ENCODE measurements at places on chromosomes 7 and 10.

DNA sequence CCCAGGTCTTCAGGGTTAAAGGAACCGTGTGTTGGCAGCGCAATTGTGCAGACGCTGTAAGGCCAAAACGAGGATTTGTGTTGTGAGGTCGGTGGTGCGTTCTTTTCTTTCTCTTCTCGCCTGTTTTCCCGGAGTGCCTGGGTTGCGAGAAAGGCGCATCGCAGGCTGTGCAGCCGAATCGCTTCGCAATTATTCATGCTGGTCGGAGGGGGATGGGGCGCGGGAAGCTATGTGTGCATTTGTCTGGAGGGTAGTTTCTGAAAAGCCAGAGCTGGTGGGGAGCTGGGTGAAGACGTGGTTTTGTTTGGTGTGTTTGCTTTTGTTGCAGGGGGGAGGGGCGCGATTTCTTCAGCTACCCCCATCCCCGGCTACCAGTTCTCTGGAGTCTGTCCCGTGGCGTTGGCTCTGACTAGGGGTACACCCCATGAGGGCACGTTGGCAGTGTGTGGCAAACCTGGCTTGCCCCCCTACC, 2.1 kb downstream of the MXI1 start:
- peak; percentile 74 for DNase-seq

DNA sequence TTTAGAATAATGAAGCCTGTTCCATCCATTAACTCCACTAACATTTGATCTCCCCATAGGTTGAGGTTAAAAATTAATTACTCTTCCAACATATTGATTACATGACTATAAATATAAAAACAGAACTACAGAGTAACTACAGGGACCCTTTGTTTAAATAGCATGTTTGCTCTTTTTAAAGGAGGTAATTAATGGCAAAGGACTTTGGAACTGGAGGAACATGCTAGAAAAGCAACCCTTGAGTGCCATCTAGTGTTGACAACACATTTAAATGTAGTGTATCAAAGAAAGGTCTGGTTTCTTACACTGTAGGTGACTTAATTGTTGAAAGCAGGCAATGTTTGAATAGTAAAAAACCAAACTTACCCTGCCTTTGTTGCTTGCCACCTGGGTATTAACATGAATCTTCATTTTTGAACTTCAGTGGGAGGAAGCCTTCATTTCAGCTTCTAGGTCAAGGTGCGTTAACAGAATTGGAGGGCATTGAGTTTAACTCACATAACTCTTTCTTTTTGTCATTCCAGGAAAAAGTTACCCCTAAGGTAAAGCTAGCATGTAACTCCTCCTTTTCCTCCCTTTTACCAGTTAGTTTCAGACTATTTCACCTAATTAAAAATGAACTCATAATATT, 52.6 kb upstream of the CAPZA2 start:
- peak; percentile 46 for DNase-seq

GRCh38 chr7:111108496-111108895, 17.6 kb downstream of the LRRN3 start:
- no peak for DNase-seq

DNA sequence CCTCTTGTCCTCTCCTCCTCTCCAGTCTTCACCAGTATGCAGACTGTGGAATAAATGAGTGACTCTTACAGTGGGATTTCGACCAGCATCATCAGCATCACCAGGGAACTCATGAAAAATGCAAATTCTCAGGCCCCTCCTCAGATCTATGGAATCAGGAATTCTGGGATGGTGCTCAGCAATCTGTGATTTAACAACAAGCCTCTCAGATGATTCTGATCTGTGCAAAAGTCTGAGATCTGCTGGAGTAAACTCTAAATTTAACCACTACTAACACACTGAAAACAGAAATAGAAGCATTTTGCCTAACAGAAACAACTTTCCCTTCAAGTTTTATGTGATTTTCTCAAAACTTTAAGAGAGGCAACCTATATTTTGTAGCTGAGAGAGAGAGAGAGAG, 124.8 kb upstream of the FAM3C start:
- no peak for DNase-seq

DNA sequence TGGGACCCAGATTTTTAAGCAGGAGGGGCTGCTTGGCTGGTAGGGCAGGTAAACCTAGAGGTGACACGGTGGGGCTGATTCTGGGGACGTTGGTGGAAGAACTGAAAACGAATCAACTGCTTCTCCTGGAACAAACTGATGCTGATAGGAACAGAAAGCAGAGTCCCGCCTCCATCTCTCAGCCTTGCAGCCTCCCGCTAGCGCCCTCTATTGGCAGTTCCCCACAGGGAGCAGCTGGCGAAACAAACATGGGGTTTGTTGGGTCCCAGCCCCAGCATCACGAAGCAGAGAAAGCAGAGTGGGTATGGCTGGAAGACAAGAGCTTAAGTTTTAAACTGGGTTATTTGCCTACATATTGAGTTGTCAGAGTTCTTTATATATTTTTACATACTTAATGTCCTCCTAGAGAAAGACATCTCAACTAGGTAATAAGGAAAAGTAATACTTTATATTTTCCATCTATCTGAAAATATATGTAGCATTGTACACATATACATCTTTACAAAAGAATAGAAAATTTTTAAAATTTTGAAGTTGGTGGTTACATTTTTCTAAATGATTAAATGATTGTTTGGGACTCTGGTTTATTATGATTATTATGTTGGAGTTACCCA, 42.3 kb upstream of the FOXI2 start:
- DNase-seq: no peak

DNA sequence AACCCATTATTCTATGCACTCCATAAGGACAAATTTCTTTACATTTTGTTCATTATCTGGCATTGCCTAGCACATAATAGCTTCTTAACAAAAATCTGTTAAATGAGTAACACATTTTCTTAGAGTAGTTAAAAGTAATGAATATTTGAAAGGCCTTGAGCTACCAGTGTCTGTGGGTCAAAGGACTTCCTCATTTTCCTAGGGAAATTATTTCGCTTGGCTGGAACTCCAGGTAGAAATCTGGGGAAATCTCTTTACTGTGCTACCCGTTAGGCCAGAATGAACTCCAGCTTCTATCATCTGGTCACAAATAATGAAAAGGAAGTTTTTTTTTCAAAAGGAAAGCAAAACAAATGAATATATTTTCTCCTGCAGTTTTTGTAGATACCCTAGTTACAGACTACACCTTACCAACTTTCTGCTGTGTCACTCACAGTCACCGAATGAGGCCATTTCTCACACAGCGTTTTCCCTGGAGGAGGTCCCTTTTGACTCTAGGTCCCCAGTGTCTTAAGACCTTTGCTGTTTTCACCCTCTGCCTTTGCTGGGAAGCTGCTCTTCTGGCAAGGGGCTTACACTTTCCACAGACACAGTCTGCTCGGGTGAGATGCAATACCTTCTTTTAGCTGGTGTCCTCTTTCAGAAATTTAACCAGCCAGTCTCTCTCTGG, 1.6 kb downstream of the SAMD9L start:
- no peak for DNase-seq

GRCh38 chr7:132696332-132696731, 120.1 kb upstream of the PLXNA4 start:
- DNase-seq: no peak

DNA sequence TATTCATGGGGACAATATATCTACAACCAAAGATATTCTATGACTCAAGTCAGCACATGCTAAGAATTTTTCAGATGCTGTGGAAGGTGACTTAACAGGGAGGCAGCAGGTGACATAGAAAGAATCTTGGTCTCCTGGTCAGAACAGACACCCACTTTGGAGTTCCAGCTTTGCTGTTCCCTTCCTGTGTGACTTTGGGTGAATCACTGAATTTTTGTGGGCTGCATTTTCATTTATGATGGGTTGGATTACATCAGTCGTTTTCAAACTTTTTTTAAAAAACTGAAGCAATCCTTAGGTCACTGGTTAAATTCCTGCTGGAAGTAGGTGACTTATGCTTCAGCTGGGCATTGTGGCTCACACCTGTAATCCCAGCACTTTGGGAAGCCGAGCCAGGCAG, 24.9 kb downstream of the RGR start:
- DNase-seq: no peak

DNA sequence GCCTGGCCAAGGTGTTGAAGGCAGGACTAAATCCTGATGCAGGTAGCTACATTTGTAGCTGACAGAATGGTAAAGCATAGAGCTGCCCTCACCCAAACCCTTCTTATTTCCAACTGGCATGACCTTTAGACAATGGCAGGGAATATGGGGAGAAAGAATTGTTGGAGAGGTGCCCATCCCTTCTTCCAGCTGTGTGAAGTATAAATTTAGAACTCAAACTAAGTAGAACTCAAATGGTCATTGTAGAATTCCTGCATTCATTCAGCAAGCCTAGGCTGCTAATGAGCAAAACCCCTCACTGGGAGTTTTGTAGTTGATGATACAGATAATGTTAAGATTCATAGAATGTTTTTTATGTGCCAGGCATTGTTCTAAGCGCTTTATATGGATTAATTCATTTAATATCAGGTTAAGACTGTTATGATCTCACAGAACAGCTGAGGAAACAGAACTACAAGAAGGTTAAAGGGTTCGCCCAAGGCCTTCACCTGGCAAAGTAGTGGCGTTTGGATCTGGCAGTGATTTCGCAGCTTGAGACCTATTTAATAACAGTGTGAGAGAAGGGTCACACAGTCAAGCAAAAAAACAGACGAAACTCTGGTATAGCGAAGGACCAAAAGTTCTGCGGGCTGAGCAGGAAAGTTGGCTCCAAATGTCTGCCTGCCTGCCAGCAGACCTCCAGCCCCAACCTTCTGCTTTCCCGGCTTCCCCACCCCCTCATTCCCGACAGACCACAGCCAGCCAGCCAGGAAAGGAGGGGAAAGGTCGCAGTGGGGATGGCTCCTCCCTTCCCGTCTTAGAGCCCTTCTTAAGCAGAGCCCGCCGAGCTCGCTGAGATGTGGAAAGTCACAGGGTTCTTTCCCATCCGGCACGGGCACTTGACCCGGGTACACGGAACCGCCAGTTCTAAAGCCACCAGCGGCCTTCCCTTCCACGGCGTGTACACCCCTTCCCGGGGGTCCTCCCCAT, 1.6 kb upstream of the HILPDA start:
- DNase-seq: no peak

- DNase-seq: no peak
Measured at GRCh38 chr7:41058986-41059741, 643.7 kb downstream of the INHBA start.

- DNase-seq: no peak
Measured at GRCh38 chr10:22705527-22705926, 8.9 kb downstream of the PIP4K2A start.

DNA sequence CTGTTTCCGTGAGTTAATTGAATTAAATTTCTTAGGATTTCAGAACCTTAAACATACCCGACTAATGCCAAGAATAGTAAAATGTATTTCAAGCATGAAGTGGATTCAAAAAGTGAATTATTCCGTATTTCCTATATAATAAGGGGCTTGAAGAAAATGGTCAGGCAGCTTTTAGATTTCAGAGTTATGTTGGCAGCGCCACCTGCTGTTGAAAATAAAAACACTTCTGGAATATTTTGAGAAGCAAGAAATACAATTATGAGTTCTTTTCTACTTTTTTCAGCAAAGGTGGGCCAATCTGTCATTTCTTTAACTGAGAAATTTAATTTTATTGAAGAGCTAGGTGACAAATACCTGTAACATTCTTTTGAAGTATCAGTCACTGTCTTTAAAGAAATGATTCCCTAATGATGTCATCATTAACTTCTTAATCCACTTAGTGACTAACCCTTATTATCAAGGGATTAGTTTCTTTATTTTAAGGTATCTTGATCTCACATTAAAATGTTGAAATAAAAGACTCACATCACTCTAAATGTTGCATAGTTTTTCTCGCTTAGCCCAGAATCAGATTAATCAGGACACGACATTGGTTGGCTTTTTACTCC, 36.6 kb upstream of the AGR3 start:
- peak; percentile 43 for DNase-seq

DNA sequence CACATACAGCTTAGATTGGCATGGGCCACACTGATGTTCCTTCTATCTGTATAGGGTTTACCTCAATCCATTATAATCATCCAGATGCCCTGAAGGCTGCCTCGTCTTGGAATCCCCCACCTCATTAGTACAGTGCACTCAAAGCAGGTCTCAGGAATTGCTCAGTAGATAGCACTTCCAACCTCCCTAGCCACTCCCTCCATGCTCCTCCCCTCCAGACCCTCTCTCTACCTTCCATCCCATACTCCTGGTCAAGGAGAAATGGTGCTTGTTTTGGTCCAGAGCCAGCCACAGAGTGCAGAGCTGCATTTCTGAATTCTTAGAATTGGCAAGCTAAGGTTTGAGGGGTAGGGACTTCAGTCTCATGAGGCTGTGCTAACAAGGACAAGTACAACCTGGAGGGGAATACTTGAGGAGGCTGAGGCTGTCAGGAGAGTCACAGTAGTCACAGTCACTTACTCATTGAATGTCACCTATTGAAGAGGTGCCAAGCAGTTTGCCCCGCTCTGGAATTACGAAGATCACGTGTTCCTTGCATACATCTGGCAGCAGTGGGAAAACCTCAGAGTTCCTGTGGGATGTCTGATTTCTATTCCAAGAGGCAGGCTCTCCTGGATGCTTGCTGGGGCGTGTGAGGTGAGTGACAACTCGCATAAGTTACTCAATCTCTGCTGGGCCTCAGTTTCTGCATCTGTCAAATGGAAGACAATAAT, 60.7 kb upstream of the ZNF746 start:
- no peak for DNase-seq

GRCh38 chr10:44723619-44724325, 187.4 kb upstream of the TMEM72 start:
- DNase-seq: no peak

- DNase-seq: no peak
Measured at GRCh38 chr7:141928845-141929195, 12.6 kb downstream of the OR9A4 start.

DNA sequence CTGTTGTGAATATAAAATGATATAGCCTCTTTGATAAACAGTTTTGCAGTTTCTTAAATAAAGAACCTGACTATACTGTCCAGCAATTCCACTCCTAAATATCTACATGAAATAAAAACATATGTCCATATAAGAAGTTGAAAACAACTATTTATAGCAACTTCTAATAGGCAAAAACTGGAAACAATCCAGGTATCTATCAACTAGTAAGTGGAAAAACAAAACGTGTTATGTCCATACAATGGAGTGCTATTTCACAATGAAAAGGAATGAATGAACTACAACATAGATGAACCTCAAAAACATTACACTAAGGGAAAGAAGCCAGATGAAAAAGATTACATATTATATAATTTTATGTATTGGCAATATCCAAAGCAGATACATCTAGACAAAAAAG, 268.9 kb downstream of the CSTF2T start:
- no peak for DNase-seq

GRCh38 chr7:140638173-140638791, 2.3 kb downstream of the DENND2A start:
- DNase-seq: no peak

DNA sequence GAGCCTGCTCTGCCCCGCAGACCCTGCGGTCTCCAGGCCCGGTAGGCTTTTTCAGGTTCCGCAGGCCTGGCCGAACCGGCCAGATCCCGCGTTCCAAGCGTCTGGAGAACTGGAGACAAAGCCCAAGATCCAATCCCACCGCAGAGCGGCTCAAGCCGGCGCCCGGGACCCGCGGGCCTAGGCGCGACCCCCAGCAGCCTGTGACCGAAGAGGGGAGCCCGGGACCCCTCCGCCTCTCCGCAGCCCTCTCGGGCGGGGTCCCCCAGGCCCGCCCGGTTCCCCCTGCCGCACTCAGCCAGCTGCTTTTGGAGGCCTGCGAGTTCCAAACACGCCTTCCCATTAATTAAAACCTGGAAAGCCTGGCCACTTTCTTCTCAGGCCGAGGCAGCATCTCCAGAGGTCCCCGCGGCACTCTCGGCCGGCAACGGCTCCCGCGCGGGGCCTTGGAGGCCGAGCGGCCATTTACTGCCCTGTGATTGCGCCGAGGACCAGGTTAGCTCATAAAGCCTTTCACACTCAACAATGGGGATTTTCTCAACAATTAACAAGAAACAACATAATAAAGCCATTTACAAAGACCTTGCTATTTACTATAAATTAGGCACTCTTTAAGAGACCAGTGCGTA, 16.7 kb downstream of the SKIDA1 start:
- DNase-seq: no peak

Data from CD4-positive, alpha-beta T cell treated with Interleukin-4 for 4 hours (primary cell).